ENCODE measurements at places on chromosomes 6 and 20.

DNA sequence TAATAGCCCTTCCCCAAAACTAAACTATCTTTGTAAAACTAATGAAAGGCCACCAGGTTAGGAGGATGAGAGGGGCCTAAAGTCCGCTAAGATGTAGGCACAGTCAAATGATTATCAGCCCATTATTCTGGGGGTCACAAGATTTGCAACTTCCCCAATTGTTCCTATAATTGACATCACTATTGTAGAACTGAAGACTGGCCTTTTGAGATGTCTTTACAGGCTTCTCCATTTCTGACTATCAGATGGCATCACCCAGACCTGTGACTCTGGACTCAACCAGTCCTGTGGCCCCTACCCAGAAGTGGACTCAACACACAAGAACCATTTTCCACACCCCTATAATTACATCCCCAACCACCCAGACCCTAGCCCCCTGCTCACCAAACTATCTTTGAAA lies 61.5 kb upstream of the MAP7 start:
- DNase-seq, result no peak

DNA sequence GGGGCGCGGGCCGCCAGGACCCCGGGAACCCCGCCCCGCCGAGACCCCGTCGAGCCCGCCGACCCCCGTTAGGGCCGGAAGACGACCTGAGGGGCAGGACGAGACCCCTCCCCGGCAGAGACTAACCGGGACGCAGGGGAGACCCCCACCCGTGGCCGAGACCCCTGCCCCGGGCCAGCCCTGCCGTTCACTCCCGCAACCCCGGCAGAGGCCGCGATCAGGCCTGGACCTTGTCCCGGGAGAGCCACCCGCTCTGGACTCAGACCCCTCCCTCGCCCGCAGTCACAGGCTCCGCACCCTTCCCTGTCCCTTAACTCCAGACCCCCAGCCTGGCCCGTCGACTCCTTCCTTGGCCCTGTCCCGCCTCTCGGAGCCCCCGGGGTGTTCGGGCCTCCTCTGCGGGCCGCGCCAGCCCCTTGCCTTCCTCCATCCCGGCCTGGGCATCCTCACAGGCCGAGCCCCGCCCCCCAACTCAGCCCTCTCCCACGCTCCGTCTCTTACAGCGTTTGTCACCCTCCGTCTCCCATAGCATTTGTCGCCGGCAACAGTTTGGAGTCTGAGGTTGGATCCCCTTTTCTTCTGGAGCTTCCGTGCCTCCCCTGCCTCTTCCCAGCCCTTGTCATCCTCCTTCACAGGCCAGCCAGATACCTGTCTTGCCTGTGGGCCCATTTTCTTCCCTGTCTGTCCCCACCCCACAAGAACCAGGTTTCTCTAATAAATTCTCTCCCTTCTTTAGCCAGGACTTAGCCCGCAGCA lies 569 bp downstream of the TCEA2 start:
- no peak for DNase-seq

- DNase-seq, result no peak
These were observed 10.5 kb downstream of the SNAI1 start for GRCh38 chr20:49993301-49993751.

DNA sequence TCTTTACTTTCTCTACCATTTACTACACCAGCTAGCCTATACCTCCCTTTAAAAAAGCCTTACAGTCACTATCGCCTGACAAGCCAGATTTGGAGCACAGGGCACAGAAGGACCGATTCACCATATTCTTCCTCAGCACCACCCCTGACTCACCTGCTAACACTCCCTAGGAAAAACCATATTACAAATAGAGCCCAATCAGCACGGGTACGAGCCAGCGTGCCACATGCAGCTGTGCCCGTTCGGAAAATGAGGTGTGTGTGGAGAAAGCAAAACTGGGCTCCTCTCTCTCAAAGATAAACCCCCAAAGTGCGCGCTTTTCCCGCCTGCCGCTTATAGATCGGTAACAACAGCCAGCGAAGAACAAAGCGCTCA lies 1.2 kb downstream of the SYNCRIP start:
- DNase-seq, result peak; percentile 12

- no peak for DNase-seq
These were observed 9.5 kb upstream of the PAQR8 start for GRCh38 chr6:52352239-52353018.

- no peak for DNase-seq
These were observed 45.9 kb upstream of the CSE1L start for GRCh38 chr20:48999890-49000870.

DNA sequence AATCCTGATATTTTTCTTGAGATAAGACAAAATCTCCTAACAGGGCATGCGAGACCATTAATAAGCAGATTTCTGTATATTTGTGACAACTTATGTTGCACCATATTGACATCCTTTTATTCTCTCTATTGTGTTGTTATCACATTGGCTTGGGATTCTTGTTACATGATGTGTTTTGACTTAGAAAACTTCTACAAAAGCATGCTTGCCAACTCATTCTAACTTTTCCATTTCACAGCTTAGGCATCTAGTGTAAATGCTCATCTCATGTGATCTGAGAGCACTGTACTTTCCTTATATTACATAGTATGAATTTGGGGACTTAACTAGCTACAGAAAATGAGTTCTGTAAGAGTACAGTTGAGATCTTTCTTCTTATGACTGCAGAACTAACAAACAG lies 1040.7 kb upstream of the ADGRB3 start:
- DNase-seq, result no peak

GRCh38 chr6:454148-454991 lies 62.8 kb downstream of the IRF4 start:
- no peak for DNase-seq

DNA sequence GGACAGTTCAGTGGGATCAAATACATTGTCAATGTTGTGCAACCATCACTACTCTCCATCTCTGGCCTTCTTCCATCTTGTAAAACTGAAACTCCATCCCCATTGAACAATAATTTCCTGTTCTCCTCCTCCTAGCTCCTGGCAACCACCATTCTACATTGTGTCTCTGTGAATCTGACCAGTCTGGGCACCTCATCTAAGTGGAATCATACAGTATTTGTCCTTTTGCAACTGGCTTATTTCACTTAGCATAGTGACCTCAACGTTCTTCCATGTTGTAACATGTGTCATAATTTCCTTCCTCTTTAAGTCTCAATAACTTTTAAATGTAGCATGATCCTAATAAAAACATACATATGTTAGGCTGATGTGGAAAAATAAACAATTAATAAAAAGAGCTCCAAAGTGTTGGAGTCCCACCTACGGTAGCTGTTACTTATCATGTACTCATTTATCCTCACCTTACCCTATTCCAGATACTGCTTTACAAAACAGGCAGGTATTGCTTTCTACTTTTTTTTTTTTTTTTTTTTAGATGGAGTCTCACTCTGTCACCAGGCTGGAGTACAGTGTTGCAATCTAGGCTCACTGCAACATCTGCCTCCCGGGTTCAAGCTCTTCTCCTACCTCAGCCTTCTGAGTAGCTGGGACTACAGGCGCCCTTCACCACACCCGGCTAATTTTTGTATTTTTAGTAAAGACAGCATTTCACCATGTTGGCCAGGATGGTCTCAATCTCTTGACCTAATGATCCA lies 91.9 kb downstream of the TNFAIP3 start:
- DNase-seq, result no peak

- DNase-seq, result no peak
These were observed 12.0 kb upstream of the RNGTT start for GRCh38 chr6:88975369-88975768.

DNA sequence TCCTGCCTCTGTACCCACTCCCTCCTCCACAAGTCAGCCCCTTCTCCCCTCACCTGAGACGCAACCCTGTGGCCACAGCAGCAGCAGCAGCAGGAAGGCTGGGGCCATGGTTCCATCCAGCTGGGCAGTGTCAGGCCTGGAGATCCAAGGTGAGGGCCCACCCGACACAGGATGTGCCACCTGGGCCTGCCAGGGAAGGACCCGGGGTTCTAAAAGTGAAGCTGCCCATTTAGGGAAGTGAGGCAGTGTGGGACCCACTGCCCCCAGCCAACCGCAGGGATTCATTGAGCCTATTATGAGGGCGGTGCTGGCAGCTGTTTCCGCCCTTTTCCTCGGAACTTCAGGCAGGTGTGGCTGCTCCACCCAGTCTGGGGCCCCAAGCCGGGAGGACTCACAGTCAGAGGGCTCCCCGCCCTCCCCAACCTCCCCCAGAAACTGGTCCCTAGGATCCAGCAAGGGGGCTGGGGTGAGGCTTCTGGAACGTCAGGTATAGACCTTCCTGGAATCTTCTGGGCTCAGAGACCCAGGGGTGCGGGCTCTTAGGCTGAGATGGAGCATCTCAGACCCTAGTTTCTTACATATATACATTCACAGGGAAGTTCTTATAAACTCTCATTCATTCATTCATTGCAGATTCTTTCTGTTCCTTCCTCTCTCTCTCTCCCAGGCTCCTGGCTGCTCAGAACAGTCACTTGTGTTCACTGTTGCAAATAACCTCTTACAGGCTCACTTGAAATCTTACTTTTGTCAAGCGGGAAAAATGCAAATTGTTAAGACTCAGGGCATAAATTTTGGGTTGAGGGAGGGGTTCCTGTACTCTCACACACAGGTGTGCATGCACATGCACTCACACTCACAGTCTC lies at the start of gene TREML2:
TREML2 (minus strand) TSS at position 249 of the 863 bp plus-strand sequence; CDS start at position 108, 141 bp downstream.
- peak; percentile 40 for DNase-seq

- DNase-seq, result no peak
These were observed 26.5 kb downstream of the STAU1 start for GRCh38 chr20:49161428-49162152.

DNA sequence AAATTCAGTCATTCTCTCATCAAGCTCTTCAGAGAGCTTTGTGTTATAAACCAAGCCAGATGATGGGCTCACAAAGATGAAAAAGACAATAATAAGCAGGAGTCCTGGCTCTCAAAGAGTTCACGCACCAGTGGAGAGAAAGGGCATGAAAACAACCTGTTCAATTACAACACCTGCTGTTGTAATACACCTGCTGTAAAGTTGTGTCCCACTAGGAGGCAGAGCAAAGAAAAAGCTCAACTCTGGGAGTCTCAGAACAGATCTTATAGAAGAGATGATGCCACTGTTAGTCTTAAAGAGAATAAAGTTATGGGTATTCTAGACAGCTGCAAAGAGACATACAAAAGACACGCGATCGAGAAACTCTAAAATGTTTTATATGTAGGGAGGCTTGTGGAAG lies 100.6 kb downstream of the DCDC2 start:
- no peak for DNase-seq

- no peak for DNase-seq
These were observed 54.6 kb upstream of the PIM1 start for GRCh38 chr6:37115236-37115895.

- no peak for DNase-seq
These were observed 12.6 kb downstream of the ACSS1 start for GRCh38 chr20:25045343-25045712.

GRCh38 chr20:61538183-61538942 lies 286.3 kb downstream of the CDH4 start:
- DNase-seq, result no peak

- no peak for DNase-seq
These were observed 48.4 kb upstream of the TOP1 start for GRCh38 chr20:40980106-40980827.

DNA sequence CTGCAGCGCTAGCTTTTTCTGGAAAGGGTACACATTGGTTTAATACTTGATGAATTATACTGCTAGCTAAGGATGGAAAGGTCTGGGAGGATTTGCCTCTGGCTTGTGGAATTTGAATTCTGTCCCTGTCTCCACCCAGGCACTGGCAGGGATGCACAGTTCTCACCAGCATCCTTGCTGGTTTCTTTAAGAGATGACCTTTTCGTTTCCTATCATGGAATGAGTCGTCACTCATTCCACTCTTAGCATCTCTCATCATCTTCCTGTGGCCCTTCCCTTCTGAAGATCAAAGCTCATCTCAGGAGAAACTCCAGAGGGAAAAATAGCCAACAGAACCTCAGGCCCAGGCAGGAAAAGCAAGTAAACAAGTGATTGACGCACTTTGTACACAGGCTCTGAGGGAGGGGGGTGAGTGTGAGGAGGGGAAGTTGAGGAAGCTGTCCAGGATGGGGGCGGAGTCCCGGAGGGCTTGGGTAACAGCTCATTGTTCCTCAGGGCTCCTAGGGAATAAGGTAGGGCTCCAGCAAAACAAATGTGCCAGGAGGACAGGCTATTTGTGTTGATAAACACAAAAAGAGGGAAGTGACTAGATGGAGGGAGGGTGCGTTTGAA lies 25.7 kb upstream of the SAYSD1 start:
- no peak for DNase-seq

- DNase-seq, result no peak
These were observed 1.4 kb upstream of the RNASET2 start for GRCh38 chr6:166957805-166958076.

All from CD4-positive, alpha-beta T cell treated with Interleukin-2 at 100 ng/mL for 4 hours (primary cell).